Effector CD4-positive, alpha-beta T cell (primary cell): ENCODE measurements at places on chromosomes 5 and 9.

DNA sequence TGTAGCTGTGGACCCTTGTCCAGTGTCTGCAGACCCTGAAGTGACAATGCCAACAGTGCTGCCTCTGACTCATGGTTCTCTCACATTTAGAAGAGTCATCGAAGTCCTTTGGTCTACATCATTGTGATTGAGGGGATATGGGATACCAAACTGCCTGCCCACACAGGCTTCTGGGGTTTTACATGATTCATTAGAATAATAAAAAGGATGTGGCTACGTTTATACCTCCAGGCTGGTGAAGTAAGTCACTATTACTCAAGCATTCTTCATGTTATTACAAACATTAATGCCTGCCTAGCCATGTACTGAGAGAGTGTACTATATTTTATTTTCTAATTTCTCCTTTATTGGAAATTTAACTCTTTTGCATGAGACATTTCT is 365.7 kb downstream of the SPATA31D1 start:
- DNase-seq, result no peak

DNA sequence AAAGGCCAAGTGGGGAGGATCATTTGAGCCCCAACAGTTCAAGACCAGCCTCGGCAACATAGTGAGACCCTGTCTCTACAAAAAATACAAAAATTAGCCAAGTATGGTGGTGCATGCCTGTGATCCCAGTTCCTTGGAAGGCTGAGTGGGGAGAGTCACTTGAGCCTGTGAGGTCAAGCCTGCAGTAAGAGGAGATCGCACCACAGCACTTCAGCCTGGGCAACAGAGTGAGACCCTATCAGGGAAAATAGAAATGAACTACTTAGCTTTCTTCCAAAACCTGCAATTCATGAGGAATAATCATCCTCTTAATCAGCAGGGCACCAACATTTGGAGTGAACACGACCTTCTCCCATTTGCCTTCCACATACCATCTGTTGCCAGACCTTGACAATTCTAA is 96.1 kb downstream of the OR2K2 start:
- DNase-seq, result no peak

DNA sequence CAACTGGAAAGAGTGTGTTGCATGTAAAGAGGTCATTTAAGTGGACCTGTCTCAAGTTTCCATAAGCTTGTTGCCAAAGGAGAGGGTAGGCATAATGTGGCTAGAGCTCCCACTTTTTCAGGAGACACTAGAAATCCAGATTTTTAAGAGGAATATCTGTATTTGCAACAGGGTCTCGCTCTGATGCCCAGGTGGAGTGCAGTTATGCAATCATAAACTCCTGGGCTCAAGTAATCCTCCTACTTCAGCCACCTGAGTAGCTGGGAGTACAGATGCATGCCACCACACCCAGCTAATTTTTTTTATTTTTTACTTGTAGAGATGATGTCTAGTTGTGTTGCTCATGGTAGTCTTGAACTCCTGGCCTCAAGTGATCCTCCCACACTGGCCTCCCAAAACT is 183.5 kb downstream of the NIPBL start:
- no peak for DNase-seq

DNA sequence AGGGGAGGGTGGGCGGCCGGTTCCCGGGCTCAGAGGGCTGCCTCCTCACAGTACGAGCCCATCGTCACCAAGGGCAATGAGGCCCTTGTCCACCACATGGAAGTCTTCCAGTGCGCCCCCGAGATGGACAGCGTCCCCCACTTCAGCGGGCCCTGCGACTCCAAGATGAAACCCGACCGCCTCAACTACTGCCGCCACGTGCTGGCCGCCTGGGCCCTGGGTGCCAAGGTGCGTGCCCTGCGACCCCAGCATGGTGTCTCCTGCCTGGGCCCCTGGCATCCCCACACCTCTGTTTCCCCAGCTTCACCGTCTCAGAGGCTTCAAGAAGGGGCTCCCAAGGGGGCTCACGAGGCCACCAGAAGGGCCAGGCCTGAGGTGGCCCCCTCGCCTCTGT is 7.2 kb downstream of the DBH start:
- no peak for DNase-seq

GRCh38 chr9:130835441-130836298 is 616 bp downstream of the ABL1 start:
- DNase-seq, result no peak

DNA sequence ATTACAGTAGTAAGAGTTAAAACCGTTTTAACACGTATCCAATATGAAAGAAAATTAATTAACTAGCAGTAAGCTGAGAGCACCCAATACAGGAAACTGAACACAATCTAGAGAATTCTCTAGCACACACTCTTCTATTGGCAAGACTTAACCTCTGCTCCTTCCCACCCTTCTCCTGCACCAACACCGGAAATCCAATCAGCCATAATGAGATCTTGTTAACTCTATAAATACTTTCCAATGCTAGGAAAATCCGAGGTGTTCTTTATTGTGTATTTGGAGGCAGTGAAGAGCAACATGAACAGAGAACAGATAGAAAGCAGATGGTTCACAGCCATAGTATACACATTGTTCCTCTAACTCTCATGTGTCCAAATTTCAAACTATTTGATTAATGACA is 591.7 kb downstream of the CETN3 start:
- no peak for DNase-seq

DNA sequence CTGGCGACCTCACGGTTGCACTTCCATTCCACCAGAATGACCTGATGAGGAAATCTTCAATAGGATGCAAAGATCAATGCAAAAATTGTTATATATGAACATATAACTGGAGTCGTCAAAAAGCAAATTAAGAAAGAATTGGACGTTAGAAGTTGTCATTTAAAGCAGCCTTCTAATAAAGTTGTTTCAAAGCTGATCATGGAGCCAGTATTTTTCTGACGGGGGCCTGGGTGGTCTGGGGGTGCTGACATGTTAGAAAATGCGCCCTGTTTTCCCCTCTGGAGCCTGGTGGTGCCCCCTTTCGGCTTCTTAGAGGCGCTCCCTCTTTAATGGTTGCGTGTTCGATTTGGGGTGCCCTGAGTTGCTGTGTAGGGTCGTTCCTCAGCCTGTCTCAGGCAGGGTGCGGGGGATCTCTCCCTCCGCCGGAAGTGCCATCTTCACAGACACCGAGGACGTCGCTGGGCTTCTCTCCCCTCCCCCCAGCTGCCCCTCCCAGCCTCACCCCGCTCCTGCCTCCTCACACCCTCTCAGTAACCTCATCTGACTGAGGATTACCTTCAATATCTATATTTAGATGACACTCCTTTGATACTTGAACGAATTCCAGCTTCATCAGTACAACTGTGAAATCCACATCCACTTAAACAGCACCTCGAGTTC is 18.3 kb downstream of the PTGES2 start:
- no peak for DNase-seq

- no peak for DNase-seq
Measured at GRCh38 chr5:65907135-65907534, 19.2 kb upstream of the ERBIN start.

- DNase-seq, result no peak
Measured at GRCh38 chr5:56671571-56671970, 143.8 kb upstream of the MAP3K1 start.

DNA sequence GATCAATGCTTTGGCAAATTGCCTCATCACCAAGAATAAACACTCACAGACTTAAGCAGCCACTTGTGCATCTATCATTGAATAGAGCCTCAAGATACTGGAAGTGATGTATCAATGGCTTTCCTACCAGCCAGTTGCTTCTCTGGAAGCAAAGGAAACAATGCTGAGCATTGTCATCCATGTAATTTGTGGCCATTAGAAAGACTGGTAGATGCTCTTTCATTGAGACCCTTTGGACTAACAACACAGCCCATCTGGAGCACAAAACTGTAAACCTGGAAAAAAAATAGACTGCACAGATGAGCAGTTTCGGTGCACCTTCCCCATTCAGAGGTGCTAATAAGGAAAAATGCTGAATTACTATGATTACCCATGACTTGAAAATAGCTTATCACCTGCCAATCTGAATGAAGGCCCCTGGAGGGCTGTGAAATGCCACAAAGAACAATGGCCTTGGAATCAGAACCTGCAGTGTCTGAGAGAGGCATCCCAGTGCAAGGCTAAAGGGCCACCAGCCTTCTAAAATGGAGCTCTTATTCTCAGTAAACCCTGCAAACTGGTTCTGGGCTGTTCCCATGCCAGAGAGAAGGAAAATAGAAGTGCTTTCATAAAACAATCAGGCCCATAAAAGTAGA is 127.5 kb downstream of the RFK start:
- no peak for DNase-seq

GRCh38 chr5:160242145-160242544 is 12.8 kb downstream of the FABP6 start:
- DNase-seq, result no peak

DNA sequence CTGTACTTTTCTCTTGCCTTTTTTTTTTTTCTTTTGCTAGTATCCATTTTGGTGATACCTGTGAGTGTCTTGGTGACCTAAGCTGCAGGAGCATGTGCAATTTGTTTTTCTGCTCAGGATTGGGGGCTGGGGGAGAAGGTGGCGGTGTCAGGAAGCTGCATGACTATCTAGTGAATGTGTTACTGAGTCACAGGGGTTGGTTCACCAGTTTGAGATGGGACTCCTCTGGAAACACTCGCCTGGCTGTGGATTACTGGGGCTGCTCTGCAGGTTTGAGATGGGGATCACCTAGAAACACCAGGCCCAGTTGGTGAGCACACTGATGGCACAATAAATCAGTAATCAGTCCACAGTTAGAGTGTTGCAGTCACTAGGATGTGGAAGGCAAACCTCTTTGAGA is 447.9 kb downstream of the SPATA31D1 start:
- no peak for DNase-seq

DNA sequence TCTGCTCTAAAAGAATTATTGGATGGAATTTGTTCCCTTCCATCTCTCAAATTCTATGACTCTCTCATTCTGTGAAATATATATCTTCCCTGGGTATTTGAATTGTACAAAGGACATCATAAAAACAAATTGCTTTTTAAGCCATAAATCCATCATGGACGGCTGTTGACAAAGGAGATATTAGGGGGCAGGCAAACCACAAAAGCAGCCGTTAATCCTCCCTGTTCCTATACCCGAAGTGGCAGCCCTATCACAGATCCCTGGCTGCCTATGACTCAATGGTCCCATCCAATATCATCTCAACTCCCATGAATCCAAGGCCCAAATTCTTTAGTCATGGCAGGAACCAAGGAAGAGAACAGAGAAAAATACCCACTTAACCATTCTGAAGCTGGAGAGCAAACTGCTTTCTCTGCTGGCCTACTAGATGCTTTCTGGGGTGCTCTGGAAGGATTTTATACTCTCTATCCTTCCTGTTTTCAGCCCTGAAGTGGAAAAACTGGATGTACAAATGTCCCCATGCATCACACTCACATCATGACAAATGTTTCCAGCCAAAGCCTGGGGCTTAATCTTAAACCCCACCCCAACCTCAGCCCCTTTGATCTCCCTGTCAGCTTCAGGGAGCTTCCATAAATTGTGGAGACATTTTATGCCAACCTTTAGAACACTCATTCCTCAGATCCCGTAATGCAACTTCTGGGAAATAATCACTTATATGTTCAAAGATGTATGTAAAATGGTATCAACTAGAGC is 59.5 kb downstream of the FAM114A2 start:
- no peak for DNase-seq

DNA sequence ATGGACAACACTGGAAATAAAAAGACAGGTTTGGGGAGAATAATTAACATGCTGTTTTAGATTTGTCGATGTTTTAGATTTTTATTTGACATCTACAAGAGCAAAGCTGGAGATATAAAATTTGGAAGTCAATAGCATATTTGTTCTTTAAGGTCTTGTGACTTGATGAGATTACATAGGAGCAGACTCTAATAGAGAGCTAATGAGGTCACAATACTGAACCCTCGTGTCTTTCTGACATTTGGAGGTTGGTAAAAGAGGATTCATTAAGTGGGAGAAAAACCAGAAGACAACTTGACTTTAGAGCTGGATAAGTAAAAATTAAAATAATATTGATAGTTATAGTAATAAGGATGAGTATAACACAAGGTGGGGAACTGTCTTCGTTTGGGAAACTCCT is 322.7 kb upstream of the SEMA6A start:
- no peak for DNase-seq

GRCh38 chr5:56522960-56523359 is 289.8 kb upstream of the ANKRD55 start:
- no peak for DNase-seq

- no peak for DNase-seq
Measured at GRCh38 chr9:33288828-33289483, 1.4 kb upstream of the NFX1 start.
